Stimulated activated CD4-positive, alpha-beta T cell treated with anti-CD3 and anti-CD28 coated beads, Interleukin-12 subunit alpha, Interleukin-12 subunit beta, amount 100 ng/mL, for 4 hours (primary cell): ENCODE measurements at places on chromosomes 13 and 19.

- no peak for DNase-seq
Measured at GRCh38 chr13:97477844-97478243, 43.9 kb downstream of the RAP2A start.

- no peak for DNase-seq
Measured at GRCh38 chr13:79727086-79727485, 246.1 kb downstream of the NDFIP2 start.

DNA sequence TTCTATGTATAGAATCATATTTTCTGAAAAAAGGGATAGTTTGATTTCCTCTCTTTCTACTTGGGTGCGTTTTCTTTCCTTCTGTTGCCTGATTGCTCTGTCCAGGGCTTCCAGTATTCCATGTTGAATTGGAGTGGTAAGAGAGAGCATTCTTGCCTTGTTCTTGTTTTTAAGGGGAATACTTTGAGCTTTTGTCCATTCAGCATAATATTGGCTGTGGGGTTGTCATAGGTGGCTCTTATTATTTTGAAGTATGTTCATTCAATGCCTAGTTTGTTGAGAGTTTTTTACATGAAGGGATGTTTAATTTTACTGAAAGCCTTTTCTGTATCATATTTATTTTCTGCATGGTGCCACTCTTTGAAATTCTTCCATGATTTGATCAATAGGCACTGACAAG lies 173.5 kb upstream of the IRS2 start:
- DNase-seq: no peak

- DNase-seq: no peak
Measured at GRCh38 chr13:58960888-58961287, 1202.8 kb downstream of the DIAPH3 start.

DNA sequence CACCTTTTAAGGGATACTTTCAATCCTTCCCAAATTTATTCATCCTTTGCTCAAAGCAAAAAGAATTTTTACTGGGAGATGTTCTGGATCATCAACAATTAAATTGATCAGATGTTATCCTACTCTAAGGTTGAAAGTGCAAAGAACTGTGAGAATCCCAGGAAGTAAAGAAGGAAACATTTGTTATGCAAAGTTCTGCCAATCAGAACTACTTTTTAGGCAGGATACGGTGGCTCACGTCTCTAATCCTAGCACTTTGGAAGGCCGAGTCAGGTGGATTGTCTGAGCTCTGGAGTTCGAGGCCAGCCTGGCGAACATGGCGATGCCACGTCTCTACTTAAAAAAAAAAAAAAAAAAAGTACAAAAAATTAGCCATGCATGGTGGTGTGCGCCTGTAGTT lies 882.3 kb downstream of the DIAPH3 start:
- DNase-seq: no peak

DNA sequence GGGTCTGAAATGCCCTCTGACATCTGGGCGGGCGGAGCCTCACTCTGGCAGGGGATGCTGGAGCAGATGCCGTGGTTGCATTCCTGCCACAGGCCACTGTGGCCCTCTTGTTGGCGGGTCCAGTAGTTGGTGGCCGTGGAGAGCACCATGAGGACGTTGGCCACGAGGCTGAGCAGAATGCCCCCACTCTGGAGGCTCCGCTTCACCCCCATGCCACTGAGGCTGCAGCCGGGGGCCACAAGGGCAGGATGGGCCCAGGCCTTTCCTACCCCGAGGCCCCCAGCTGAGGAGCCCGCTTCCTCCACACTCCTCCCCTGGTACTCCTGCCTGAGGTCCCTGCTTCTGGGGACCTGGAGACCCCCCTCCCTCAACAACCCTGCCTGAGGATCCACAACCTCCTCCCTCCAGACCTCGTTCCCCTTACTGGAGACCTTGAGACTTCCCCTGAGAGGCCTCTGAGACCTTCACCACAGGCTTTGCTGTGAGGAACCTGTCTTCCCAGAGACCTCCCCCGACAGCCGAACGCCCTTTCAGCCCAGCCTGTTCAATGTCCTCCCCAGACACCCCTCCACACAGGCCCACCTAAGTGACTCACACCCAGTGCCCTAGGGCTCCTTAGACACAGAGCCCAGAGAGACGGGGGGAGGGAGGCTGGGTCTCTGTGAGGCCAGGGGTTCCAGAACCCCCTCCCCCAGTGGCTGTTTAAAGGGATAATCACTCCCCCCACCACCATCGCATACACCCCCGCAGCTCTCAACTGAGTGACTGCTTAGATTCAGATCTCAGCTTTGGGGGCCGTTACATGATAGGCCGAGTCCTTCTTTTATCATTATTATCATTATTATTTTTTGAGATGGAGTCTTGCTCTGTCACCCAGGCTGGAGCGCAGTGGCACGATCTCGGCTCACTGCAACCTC lies at the start of gene CLDND2:
Gene CLDND2, minus strand, starts transcription at position 638 of the 917 bp plus-strand sequence. Its CDS starts 426 bp downstream, at position 212.
- no peak for DNase-seq

- peak; percentile 68 for DNase-seq
Measured at GRCh38 chr19:10424011-10424637, 3.8 kb downstream of the PDE4A start.

GRCh38 chr19:56748378-56748777 lies 76.8 kb upstream of the ZNF835 start:
- no peak for DNase-seq

DNA sequence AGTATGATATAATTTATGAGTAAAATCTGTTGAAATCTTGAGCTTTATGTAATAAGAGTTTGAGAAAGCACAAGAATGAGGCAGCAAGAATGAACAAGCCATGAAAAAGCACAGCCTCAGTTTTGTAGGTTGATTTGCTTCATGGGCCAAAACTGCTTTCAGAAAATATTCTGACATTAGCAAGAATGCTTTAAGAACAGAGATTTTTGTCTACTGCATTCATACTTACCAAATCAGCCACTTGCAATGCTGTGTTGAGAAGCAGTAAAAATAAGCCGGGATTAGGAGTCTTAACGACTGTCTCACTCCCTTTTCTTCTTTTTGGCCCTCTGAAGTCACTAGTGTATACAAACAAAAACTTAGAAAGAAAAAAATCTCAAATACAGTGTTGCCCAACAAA lies 114.5 kb downstream of the POSTN start:
- DNase-seq: no peak

GRCh38 chr19:34416021-34416545 lies 11.9 kb downstream of the PDCD2L start:
- DNase-seq: no peak

- DNase-seq: no peak
Measured at GRCh38 chr13:85565652-85566051, 233.6 kb downstream of the SLITRK6 start.

- no peak for DNase-seq
Measured at GRCh38 chr19:6047741-6048251, 62.5 kb downstream of the RFX2 start.

GRCh38 chr13:94093652-94094315 lies 385.7 kb downstream of the DCT start:
- DNase-seq: no peak

DNA sequence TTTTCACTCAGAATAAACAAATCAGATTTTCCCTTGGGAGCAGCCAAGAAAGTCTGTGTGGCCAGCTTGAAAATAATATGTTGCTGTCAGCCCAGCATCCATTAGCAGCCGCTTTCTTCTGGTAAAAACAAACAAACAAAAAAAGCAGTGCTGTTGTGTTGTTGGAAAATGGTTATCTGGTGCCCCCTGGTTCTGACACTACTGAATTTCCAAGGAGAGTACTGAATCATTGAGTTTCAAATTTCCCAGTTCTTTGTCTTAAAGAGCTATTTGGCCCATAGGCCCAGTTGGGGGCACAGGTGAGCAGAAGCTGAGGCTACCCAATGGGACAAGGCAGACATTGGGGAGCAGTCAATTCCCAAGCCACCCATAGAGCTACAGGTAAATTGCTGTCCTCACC lies 995.9 kb downstream of the UQCRFS1 start:
- DNase-seq: no peak

GRCh38 chr13:34369931-34370330 lies 552.0 kb downstream of the RFC3 start:
- DNase-seq: no peak

- no peak for DNase-seq
Measured at GRCh38 chr13:23541221-23541824, 28.9 kb upstream of the TNFRSF19 start.

GRCh38 chr19:4267101-4267900 lies 11.8 kb upstream of the SHD start:
- peak; percentile 70 for DNase-seq

DNA sequence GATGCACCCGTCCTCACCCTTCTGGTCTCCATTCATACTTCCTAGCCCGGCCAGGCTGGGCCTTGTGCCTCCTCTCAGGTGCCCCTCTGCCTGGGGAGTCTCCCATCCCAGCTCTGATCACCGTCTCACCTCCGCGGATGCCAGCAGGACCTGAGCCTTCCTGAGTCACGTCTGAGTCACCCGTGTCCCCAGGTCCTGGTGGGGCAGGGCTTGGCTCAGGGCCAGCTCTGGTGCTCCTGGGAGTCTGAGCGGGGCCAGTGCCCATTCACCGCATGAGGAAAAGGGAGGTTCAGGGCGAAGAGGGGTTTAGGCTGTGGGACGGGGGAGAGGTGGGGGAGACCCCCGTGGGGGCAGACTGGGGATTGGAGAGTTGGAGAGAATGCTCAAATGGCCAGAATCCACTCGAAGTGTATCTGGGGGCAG lies 593 bp downstream of the ATP8B3 start:
- peak; percentile 50 for DNase-seq

- DNase-seq: no peak
Measured at GRCh38 chr13:77391475-77391874, 64.6 kb upstream of the MYCBP2 start.

DNA sequence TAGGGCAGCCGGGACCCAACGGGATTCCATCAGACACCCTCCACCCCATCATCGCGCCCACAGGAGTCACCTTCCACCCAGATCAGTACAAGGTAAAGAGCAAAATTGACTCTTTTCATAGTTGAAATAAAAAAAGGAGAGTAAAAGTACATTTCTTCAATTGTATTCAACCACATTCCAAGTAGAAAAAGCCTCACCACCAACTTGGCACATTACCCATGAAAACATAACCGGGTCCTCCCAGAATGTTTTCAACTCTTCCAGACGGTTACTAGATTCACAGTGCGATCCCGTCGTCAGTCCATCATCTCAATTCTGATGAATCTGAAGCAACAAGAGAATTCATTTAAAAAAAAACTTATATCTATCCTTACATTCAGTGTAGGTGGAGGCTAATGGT lies 125.2 kb downstream of the RAB20 start:
- no peak for DNase-seq

GRCh38 chr13:68588623-68589022 lies 1358.5 kb upstream of the PCDH9 start:
- no peak for DNase-seq

GRCh38 chr19:4115818-4116385 lies 8.0 kb downstream of the MAP2K2 start:
- no peak for DNase-seq

DNA sequence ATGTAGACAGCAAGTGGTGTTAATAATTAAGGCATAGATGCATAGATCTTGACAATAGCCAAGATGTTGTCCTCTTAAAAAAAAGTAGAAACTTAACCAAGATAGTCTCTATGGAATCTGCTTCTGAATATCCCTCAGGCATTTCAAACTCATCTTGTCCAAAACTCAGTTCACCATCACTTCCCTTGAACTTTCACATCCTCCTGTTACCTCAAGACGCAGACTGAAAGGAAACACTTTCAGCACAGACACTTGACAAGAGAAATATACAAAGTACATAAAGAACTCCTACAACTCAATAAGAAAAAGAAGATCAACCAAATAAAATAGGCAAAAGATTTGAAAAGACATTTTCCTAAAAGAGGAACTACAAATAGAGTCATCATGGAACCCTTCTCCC lies 451.1 kb downstream of the FOXO1 start:
- no peak for DNase-seq

DNA sequence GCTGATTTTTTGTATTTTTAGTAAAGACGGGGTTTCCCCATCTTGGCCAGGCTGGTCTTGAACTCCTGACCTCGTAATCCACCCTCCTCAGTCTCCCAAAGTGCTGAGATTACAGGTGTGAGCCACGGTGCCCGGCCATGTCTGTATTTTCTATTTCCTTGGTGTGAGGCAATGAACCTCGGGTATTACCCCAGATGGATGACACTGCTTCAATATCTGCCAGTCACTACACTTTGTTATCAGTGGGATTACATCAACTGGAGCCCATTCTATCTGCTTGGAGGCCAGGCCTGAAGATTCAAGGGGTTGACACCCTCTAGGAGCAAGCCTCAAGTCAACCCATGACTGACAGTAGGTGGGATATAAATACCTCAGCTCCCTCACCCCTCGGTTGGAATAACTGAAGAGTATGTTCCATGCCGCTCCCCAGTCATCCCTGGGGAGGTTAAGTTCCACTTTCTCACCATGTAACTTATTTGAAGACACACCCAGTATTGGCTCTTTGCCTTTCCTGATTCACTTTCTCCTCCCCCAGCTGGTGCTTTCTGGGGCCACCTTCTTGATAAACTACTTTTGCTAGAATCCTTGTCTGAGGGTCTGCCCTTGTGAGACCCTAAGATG lies 992 bp upstream of the ADGRE1 start:
- DNase-seq: no peak

DNA sequence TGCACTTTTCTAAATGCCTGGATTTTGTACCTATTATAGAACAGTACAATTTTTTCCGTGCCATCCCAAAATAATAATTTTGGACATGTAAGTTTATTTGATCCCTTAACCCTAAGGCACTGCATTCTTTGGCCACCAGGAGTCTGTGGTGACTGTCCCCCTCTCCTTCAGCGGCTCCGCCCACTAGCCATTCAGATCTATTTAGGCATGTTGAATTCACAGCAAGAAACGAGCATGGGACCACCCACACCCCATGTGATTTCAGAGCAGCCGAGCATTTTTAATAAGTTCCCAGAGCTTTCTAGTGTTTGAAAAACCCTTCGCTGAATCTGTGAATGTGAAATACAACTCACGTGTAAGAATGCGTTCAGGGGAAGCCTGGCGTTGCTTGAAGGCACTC lies 567.5 kb downstream of the MYO16 start:
- DNase-seq: no peak

DNA sequence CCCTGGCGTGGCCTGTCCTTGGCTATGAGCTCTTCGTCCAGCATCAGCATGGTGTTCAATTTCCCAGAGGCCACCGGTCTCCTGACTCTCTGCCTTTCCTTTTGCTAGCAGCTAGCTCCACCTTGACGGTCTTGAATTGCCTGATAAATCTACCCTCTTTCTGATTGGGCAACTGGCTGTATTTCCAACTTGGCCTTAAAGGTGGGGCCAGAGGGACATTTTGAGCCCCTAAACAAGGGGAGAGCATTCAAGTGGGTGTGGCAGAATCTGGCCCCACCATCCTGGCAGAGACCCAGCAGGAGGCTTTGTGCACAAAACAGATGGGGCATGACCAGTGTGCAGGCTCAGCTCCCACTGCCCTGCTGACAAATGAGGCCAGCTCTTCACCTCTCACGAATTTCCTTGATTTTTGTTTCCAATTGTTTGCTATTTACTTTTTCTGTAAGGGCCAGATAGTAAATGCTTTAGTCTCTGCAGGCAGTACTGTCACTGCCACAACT lies 148.9 kb upstream of the VSTM2B start:
- DNase-seq: no peak

GRCh38 chr19:35363001-35363590 lies 4.8 kb downstream of the FFAR3 start:
- no peak for DNase-seq

- peak; percentile 62 for DNase-seq
Measured at GRCh38 chr19:12757544-12758274, 6.1 kb downstream of the BEST2 start.
